ENCODE measurements at places on chromosomes 2 and 18. TPM values are rescaled to one million over a fixed set of nuclear protein-coding genes. Genes with fewer than 3 reads are reported as not detected.

Gene FAM237A
- not detected for total RNA-seq

DNA sequence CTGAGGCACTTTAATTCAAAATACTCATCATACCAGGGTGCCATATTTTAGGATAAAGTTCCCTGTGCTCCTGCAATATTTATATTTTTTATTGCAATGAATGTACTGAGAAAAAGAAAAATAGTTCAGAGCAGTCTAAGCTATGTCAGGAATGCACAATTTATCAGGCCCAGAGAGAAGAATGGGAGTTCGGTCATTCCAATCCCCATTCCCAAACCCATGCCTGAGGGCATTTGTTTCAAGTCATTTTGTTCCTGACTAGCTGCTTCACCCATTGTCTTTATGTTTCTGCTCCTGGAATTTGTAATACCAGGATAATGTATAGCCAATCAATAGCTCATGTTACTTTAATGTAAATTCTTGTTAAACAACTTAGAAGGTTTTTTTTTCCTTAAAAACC is 24.4 kb upstream of the FTCDNL1 start:
- H3K4me3 ChIP-seq = no peak overlapping the region
- no peak for DNase-seq
- H3K27me3 ChIP-seq = no peaks in the 10 kb centered on the region
- H3K4me1 ChIP-seq = no peaks in the 10 kb centered on the region
- peaks cover 6% of the 10 kb centered on the region for H3K36me3 ChIP-seq
- H3K27ac ChIP-seq = no peak overlapping the region

Gene TSHZ1
- 16.9 TPM for total RNA-seq

GRCh38 chr2:30235008-30235655 is 3.8 kb downstream of the LBH start:
- no peak overlapping the region for H3K27ac ChIP-seq
- H3K27me3 ChIP-seq = peaks cover 10% of the 10 kb centered on the region
- H3K36me3 ChIP-seq = peaks cover 22% of the 10 kb centered on the region
- no peak for DNase-seq
- H3K4me1 ChIP-seq = peaks cover 22% of the 10 kb centered on the region

DNA sequence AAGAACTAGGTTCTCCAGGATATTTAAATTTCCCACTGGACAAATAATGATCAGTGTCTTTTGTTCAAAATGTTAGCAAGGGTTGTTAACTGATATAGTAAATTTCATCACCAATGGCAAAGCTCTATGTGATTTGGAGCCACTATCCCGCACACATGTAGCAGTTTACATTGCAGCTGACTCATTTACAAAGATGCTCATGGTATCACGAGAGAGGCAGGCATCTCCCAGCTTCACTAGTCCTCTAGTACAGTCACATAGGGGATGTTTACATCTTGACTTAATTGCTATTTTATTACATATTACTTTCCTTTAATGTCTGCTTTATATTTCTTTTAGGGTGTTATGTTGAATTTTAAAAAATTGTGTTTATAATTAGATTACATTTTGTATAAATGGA is 30.7 kb downstream of the KCNE4 start:
- H3K27ac ChIP-seq = no peak overlapping the region
- H3K4me3 ChIP-seq = no peak overlapping the region
- H3K4me1 ChIP-seq = no peaks in the 10 kb centered on the region
- DNase-seq = no peak
- peaks cover 9% of the 10 kb centered on the region for H3K27me3 ChIP-seq
- H3K36me3 ChIP-seq = no peaks in the 10 kb centered on the region

DNA sequence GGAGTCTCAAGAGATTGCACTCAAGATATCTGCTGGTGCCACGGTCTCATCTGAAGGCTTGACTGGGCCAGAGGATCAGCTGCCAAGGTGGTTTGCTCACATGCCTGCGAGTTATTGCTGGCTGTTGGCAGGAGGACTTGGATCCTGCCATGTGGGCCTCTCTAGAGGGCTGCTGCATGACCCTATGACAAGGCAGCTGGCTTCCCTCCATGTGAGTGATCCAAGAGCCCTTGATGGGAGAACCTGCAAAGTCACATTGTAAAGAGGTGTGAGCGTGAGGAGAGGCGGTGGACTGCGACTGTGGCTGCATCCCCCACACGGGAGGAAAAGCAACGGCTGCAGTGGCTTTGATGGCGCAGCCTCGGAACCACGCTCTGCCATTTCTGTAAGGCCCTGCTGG is 4.0 kb upstream of the ALLC start:
- DNase-seq = no peak
- no peaks in the 10 kb centered on the region for H3K27me3 ChIP-seq
- no peak overlapping the region for H3K4me3 ChIP-seq
- peak overlapping the region; percentile 5 for H3K27ac ChIP-seq
- H3K36me3 ChIP-seq = peaks cover 1% of the 10 kb centered on the region

Gene CHRND
- not detected for total RNA-seq

- H3K4me1 ChIP-seq = no peaks in the 10 kb centered on the region
- no peaks in the 10 kb centered on the region for H3K36me3 ChIP-seq
- no peak overlapping the region for H3K27ac ChIP-seq
- DNase-seq = no peak
- H3K27me3 ChIP-seq = peaks cover 3% of the 10 kb centered on the region
Observed at GRCh38 chr2:47719099-47719498, 63.8 kb upstream of the MSH6 start.

Gene TEKT4
- total RNA-seq = 0.34 TPM

Gene ZSCAN30
- 27.1 TPM for total RNA-seq

- H3K27ac ChIP-seq = no peak overlapping the region
- no peaks in the 10 kb centered on the region for H3K27me3 ChIP-seq
- DNase-seq = no peak
- no peak overlapping the region for H3K4me3 ChIP-seq
Observed at GRCh38 chr18:66971960-66972359, 368.1 kb upstream of the CDH19 start.

Gene COA5
- total RNA-seq = 45.2 TPM

DNA sequence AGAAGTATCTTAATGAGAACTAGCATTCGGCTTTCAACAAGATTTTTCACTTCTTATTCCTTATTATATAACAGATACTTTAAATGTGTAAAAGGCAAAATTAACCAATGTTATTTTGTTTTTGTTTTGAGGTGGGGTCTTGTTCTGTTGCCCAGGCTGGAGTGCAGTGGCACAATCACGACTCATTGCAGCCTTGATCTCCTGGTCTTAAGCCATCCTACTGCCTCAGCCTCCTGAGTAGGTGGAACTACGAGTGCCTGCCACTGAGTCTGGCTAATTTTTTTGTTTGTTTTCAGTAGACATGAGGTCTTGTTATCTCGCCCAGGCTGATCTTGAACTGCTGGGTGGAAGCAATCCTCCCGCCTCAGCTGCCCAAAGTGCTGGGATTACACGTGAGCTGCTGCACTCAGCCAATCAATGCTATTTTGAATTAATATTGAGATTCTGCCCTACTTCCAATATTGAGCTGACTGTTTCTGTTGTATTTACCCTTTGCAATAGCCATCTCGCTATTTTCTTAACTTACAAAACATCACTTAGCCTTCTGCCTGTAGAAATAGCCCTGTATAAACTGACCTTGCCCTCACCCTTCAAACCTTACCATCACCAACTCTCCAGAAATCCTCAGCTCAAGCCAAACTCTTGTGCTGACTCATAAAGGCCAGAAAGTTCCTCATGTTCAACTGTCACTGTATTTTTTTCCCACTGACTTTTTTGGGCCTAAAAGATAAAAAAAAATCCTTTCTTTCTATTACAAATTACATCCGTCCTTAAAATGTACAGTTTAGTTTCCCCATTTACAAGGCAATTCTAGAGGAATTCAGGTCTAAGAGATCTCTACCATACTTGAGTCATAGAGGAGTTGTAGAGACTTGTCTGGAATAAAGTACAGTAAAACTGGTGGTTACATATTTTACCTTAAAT is 94.3 kb downstream of the OLA1 start:
- peaks cover 1% of the 10 kb centered on the region for H3K36me3 ChIP-seq
- H3K27me3 ChIP-seq = no peaks in the 10 kb centered on the region
- peaks cover 13% of the 10 kb centered on the region for H3K4me1 ChIP-seq
- no peak for DNase-seq
- H3K27ac ChIP-seq = peak overlapping the region; percentile 2

- H3K36me3 ChIP-seq = no peaks in the 10 kb centered on the region
- no peak overlapping the region for H3K4me3 ChIP-seq
- no peak for DNase-seq
- no peak overlapping the region for H3K27ac ChIP-seq
- no peaks in the 10 kb centered on the region for H3K4me1 ChIP-seq
- H3K27me3 ChIP-seq = peaks cover 8% of the 10 kb centered on the region
Observed at GRCh38 chr18:47801817-47802216, 128.6 kb downstream of the SMAD2 start.

GRCh38 chr18:9091066-9091476 is 11.4 kb upstream of the NDUFV2 start:
- DNase-seq = no peak
- H3K4me3 ChIP-seq = no peak overlapping the region
- no peak overlapping the region for H3K27ac ChIP-seq
- no peaks in the 10 kb centered on the region for H3K27me3 ChIP-seq

DNA sequence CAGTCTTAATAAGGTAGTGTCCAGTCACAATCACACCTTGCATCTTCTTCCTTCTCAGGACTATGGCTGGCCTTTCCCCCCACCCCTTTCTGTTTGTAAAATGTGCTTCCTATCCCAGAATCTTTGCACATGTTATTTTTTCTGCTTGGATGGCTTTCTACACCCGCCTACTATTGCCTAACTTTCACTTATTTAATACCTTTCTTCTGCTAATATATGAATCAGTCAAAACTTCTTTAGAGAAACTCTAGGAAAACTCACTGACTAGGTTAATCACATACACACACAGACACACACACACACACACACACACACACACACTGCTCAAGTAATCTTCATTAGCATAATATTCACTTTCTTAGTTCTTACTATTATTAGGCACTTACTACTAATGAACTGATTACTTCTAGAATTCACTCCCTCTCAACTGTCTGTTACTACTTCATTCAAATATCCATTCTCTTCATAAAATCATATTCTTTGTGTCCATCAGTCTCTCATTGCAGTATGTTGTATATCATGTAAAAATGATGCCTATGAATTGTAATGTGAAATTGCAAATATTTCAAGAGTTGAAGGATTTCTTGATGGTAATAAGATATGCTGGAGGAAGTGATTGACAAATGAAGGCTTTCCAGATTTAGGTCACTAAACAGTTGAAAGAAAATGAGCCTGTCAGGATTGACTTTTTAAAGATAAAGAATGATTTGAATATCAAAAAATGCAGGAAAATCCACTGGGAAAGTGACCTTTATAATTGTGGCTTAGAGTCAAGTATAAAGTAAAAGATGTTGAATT is 51.2 kb downstream of the CLIP4 start:
- no peaks in the 10 kb centered on the region for H3K27me3 ChIP-seq
- DNase-seq = no peak
- H3K4me3 ChIP-seq = no peak overlapping the region
- peaks cover 8% of the 10 kb centered on the region for H3K4me1 ChIP-seq
- H3K27ac ChIP-seq = no peak overlapping the region

Gene SNTG2
- 0.50 TPM for total RNA-seq

GRCh38 chr18:58216071-58216481 is 172.1 kb downstream of the NEDD4L start:
- H3K27ac ChIP-seq = peak overlapping the region; percentile 14
- no peaks in the 10 kb centered on the region for H3K36me3 ChIP-seq
- H3K4me3 ChIP-seq = no peak overlapping the region
- H3K4me1 ChIP-seq = peaks cover 41% of the 10 kb centered on the region
- no peaks in the 10 kb centered on the region for H3K27me3 ChIP-seq

DNA sequence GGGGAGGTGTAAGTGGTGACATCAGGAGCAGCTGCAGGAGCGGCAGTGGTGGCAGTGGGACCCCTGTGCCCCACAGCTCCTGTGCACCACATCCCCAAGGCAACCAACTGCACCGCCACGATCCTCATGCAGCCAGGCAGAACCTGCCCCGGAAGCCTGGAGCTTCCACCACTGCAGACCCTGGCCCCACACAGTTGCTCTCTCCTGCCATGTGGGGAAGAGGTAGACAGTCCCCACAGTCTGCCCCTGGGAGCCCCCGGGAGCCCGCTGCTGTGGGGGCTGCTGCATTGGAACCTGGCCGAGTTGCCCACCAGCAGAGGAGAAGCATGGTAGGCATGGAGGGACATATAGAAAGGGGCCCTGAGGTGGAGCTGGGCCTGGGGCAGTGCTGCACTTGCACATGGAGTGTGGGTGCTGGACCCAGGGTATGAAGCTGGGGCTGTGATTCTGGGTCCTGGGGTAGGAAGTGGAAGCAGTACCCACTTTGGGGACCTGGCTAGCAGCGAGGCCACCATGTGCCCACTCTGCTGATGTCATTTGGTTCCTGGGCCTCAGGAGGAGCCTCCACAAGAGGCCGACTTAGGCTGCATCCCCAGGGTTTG is 623.3 kb upstream of the LRRTM4 start:
- no peaks in the 10 kb centered on the region for H3K36me3 ChIP-seq
- H3K4me1 ChIP-seq = no peaks in the 10 kb centered on the region
- DNase-seq = no peak
- no peak overlapping the region for H3K4me3 ChIP-seq

- no peak overlapping the region for H3K4me3 ChIP-seq
- no peaks in the 10 kb centered on the region for H3K27me3 ChIP-seq
- peak overlapping the region; percentile 40 for H3K27ac ChIP-seq
- H3K36me3 ChIP-seq = no peaks in the 10 kb centered on the region
- no peak for DNase-seq
- H3K4me1 ChIP-seq = peaks cover 21% of the 10 kb centered on the region
Observed at GRCh38 chr2:67954093-67954748, 108.6 kb downstream of the C1D start.

GRCh38 chr2:5473635-5474034 is 218.5 kb upstream of the SOX11 start:
- no peak for DNase-seq
- H3K36me3 ChIP-seq = no peaks in the 10 kb centered on the region
- no peak overlapping the region for H3K4me3 ChIP-seq
- peaks cover 3% of the 10 kb centered on the region for H3K4me1 ChIP-seq

- peaks cover 3% of the 10 kb centered on the region for H3K4me1 ChIP-seq
- no peaks in the 10 kb centered on the region for H3K27me3 ChIP-seq
- peaks cover 17% of the 10 kb centered on the region for H3K36me3 ChIP-seq
- H3K27ac ChIP-seq = no peak overlapping the region
Observed at GRCh38 chr2:173931751-173932150, 33.4 kb downstream of the SP3 start.

- H3K27me3 ChIP-seq = no peaks in the 10 kb centered on the region
- peaks cover 25% of the 10 kb centered on the region for H3K4me1 ChIP-seq
- H3K27ac ChIP-seq = peak overlapping the region; percentile 88
Observed at GRCh38 chr18:3255611-3256165, 6.2 kb upstream of the MYL12B start.

- H3K36me3 ChIP-seq = no peaks in the 10 kb centered on the region
- no peak for DNase-seq
- no peak overlapping the region for H3K27ac ChIP-seq
- no peaks in the 10 kb centered on the region for H3K4me1 ChIP-seq
- peaks cover 2% of the 10 kb centered on the region for H3K27me3 ChIP-seq
Observed at GRCh38 chr18:77733292-77733903, 483.8 kb downstream of the GALR1 start.

- DNase-seq = no peak
- peaks cover 35% of the 10 kb centered on the region for H3K4me1 ChIP-seq
- no peak overlapping the region for H3K4me3 ChIP-seq
- peak overlapping the region; percentile 33 for H3K27ac ChIP-seq
- H3K27me3 ChIP-seq = no peaks in the 10 kb centered on the region
Observed at GRCh38 chr2:204551512-204551863, 6.2 kb downstream of the PARD3B start.
